ENCODE measurements at places on chromosomes 3 and 15.

DNA sequence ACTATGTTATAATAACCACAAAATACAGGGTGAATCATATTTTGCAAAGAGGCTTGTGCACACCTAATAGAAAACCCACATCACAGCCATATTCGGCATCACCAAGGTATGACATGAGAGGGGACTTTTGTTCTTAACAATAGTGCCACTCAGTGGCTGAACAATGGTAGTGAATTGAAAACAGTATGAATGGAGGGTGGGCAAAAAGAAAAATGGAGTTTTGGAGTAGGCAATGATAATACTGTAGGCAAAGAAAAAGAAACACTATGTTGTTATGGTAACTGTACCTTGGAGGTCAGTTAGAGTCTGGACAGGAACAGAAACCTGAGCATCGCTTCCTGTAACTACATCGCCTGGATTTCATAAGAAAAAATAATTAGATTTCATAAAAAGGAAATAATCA lies 348.6 kb downstream of the PLCL2 start:
- peak; percentile 31 for DNase-seq

DNA sequence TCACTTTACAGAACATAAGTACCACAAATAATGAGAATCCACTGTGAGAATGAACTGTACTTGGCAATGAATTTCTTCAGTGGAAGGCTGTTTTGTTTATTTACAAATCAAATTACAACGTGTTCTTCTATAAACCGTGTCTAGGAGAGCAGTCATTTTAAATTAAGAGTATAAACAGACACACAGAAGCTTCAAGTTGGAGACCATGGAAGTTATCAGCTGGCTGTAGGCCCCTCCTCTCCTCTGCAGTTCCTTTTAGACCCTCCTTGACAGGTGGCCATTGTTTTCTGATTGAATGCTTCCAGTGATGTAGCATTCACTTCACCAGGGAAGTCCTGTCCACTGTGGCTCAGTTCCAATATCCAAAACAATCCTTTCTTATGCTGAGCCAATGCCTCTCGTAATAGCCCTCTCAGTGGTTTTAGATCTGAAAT lies 7.3 kb upstream of the MAPK6 start:
- DNase-seq: no peak

DNA sequence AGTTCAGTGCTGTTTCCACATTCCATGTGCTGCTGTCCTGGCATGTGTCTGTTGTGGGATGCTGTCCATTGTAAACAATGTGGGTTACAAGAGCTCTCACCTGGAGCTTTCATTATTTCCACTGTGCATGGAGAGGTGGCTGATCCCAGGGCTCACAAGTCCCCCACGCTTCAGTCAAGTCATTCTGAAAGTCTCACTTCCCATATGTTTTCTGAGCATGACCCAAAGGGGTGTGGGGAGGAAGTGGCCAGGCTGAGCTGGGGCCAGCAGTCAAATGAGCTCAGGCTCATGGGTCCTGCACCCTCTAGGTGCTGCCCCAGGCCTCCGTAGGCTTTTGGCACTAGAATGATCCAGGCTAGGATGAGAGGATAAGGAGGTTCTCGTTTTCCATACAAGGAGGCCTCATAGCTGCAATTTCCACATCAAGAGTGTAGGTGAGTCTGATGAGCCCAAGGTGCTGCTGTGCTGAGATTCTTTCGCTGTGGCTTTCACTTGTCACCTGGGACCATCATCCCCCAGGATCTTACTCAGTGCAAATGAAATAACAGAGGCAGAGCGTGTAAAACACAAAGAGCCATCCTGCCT lies 22.0 kb downstream of the STARD5 start:
- DNase-seq: peak; percentile 57

GRCh38 chr15:30940359-30940758 lies 36.6 kb downstream of the FAN1 start:
- no peak for DNase-seq

DNA sequence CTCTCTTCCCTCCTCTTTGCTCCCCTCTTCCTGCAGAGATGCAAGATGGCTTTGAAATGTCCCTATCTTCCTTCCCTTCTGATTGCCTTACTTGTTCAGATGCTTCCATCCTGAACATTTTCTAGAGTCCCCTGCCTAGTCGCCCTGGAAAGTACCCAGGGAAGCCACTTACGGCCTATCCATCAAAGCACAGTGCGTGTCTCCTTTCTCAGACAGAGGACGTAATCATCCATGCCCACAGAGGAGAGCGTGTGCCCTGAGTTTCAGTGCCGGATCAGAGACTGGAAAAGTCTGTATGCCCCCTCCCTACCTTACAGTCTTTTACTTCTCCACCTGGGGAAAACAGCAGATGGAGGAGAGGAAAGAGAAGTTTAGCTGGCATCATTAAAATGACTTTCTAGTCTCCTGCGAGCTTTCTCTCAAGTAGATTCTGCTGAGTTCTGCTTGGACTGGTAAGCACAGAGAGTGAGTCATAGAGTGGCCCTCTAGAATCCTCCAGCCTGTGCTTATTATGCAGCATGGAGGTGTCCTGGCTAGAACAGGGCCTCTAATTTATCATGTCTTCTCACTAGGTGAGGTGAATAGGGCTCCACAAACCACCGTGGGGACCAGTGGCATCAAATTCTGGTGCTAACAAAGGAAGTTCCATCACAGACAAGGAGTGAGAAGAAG lies 114.6 kb downstream of the SLCO3A1 start:
- no peak for DNase-seq

GRCh38 chr3:141656771-141657170 lies 81.3 kb upstream of the RNF7 start:
- no peak for DNase-seq

DNA sequence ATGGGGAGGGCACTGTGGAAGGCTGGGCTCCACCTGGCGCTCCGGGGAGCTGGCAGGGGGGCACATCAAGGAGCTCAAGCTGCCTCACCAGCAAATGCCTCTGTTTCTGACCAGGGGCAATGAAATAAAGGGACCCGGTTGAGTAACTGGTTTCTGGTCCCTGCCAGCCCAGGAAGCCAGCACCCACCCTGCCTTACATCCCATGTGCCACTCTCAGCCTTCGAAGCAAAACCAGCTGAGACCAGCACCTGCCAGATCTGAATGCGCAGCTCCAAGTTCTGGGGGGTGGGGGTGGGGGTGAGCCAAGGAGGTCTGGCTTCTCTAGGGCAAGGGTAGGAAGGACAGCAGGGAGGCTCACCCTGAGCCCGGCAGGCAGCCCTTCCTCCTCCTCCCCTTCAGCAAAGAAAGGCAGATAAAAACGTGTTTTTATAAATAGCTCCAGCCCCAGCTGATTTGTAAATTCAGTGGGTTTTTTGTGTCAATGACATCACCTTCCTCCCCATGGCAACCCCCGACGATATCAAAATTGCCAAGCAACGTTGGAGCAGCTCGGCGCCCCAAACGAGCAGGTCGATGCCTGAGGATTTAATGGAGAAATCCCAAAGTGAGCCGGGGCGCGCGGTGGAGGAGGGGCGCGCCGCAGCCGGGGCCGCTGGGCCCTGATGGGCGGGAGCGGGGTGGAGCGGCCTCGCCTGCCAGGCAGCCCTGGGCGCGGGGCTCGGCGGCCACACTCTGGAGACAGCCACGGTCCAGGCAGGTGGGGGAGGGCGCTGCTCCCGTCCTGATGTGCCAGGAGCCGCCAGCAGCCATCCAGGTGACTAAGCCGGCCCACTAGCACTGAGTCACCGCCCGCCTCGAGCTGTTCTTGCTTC lies at the start of gene PAK6:
Gene PAK6 (plus strand): TSS at position 532 of the 872 bp plus-strand sequence. CDS start 25,723 bp downstream, outside the sequence.
- DNase-seq: peak; percentile 43

DNA sequence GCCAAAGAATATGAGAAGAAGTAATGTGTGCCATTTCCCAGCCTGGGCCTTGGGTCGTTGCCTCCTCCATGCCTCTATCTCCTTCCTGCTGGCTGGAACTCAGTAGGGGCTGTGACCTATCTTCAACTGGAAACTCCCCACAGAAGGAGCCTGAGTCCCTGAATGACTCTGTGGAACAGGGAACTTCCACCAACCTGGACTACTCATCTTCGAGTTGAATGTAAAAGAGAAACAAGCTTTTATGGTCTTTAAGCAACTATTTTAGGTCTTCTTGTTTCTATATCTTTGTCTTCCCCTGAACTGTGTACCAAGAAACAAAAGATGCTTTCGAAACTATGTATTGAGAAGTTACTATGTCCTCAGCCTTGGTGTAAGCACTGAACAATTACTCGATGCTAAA lies 355.3 kb upstream of the NR2F2 start:
- DNase-seq: no peak

DNA sequence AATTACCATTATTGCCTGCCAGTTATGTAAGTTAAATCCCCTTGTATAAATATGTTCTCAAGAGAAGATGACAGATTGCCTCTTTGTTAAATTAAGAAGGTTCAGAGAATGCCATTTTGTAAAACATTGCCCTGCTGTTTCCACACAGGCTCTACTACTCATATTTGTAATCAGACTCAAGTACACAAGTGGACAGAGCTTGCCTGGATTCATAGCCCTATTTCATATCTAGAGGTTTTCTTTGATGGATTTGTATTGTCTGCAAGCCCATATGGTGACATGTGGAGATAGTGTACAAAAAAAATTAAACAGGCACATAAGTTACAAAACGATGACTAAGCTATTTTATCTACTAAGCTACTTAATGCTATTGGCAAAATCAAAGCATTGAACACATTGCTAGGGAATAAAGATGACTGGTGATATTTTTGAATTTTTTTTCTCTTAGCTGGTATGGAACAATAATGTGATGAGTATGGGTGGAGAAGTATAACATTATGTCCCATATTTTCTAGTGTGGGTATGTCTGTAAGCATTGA lies 1286.6 kb upstream of the ALCAM start:
- DNase-seq: no peak

- no peak for DNase-seq
Measured at GRCh38 chr15:30984118-30984517, 7.3 kb downstream of the MTMR10 start.

- DNase-seq: no peak
Measured at GRCh38 chr3:123096731-123097130, 29.9 kb downstream of the PDIA5 start.

DNA sequence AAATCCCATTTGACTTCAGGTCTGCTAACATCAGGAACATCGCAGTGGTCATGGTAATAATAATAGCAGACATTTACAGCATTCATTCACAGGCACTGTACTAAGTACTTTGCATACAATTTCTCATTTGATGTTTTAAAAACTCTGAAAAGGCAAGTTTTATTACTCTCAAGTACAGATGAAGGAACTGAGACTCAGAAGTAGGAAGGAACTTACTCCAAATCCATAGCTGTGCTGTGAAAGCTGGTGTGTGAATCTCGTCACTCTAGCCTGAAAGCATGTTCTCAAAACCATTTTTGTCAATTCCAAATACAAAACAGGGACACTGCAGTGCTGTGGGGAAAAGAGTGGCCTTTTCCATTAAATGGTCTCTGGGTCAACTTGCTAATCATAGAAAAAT lies 179.9 kb downstream of the FAM43A start:
- no peak for DNase-seq

DNA sequence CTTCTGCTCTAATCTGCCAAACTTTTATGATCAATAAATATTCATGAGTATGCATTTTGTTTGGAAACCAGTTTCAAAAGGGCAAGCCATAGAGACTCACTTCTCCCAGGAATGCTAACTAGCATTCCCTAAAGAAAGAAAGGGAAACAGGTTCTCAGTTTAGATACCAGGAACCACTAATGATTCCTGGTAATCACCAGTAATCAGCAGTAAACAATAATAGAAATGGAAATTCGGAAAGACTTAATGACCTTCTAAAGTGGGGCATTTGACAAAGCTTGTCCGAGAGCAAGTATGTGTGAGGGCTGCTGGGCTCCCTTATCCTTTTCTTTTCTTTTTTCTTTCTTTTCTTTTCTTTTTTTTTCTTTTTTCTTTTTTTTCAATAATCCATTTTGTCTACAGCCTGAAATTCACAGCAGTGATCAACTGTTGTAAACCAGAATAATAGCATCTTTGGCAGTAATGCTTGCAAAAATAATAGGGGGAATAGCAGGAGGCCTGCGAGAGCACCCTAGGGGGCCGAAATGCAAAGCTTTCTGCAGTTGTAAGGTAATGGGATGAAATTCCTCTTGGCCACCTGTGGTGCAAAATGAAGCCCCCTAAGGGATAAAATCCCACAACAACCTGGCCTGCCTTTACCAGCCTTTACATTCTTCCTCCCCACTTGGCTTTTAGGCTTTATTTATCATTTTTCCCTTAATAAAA lies 253.2 kb downstream of the ZPLD1 start:
- DNase-seq: no peak

DNA sequence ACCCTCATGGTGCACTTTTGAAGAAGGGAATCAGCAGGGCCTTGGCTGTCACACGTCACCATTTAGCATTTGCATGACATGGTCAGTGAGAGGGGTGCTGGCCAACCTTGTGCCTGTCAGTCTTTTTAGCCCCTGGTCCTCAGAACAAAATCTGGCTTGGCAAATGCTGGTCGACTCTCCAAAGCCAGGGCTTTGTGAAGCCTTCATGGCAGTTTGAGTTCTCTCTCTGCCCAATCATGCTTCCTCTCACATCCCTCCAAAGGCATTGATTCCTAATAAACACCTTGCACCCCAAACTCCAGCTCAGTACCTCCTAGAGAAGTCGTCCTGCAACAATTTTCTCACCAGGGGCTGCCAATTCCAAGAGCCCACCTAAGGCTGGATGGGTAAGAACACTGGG lies 19.4 kb downstream of the CCR9 start:
- DNase-seq: no peak
